CD4-positive, alpha-beta T cell treated with Interleukin-2 at 100 ng/mL for 4 hours (primary cell): ENCODE measurements at places on chromosomes 11 and 22.

DNA sequence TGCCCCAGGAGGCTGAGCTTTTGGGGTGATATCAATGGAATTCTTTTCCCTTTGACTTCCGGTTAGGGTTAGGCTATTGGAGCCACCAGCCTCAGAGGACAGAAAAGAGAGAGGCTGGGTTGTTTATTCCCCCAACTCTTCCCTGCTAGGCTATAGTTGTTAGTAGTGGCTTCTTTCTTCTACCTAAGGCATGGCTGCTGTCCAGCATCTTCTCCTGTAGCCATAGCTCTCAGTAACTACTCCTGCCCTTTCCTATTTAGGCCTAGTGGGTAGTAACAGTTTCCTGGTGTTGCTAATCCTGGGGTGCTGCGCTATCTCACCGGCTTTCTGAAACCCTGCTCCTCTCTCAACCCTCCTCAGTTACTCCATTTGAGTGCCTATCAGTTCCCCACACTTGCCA lies 184.9 kb downstream of the TENM4 start:
- DNase-seq = no peak

GRCh38 chr11:33366918-33367317 lies 109.7 kb downstream of the HIPK3 start:
- no peak for DNase-seq

GRCh38 chr11:116285026-116285425 lies 487.8 kb downstream of the BUD13 start:
- no peak for DNase-seq

DNA sequence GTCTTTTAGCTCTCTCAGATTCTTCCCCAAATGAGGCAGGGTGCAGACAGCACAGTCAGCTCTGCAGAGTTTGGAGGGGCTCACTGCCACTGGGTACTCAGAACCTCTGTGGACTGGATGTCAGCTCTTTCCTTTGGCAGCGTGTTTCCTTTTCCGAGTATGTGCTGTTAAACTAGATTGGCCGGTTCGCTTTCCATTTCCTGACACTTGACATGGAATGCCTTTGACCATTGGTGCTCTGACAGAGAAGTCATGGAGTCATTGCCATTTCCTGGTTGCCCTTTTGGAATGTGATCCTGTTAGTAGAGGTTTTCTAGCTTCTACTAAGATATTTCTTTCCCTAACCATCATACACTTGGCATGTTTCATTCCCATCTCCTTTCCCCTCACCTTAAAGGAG lies 86.7 kb downstream of the SWAP70 start:
- no peak for DNase-seq

DNA sequence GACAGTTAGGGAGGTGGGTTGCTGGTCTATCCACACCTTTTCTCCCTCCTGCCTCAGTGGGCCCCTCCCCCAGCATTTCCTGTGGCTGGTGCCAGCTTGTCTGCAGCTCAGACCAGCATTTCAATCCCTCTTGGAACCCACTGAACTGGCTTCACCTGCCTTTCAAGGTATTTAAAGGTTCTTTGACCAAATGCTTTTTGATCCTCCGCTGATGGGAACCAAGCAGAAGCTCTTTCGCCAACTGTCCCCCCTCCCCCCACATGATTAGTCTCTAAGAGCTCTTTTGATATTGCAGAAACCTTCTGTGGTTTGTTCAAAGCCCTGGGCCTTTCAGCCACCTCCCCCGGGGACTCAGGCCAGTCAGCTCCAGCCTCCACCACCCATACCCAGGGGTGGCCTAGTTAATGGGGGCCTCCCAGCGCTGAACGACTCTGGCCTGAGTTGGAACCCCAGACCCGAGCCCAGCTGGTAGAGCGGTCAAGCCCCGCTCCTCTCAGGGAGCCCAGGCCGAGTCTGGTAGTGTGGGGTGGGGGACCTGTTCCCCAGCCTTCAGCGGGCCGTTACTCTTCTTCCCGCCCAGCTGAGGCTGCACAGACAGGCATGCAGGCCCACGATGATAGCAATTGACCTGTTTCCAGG lies 6.0 kb upstream of the SYT7 start:
- no peak for DNase-seq

DNA sequence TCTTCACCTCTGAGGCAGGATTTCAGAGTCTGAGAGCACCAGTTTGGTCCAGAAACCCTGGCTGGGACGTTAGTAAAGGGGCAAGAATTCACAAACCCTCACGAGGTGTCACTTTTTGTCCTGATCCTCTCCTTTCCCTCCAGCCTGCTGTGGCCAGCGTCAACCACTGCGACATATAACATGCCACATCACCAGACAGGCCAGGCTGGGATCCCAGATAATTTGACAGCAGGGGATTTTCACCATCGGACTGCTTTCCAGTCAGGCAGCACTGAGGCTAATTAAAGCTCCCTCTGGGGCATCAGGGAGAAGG lies 36.8 kb upstream of the RBFOX2 start:
- DNase-seq = no peak

DNA sequence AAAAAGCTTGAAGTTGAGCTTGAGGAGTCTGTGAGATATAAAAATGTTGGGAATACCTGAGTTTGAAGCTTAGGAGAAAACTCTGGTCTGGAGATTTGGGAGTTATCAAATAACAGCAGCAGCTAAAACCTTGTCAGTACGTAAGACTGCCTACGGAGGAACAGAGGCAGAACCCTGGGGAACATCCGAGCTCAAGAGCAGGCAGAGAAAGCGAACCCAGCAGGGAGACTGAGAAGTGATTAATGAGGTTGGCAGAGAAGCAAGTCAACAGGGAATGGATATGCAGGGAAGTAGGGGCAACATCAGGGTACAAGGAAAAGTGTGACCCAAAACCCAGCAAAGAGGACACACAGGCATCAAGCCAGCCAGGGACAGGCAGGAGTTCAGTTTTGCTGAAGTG lies 12.6 kb upstream of the MTFP1 start:
- no peak for DNase-seq

DNA sequence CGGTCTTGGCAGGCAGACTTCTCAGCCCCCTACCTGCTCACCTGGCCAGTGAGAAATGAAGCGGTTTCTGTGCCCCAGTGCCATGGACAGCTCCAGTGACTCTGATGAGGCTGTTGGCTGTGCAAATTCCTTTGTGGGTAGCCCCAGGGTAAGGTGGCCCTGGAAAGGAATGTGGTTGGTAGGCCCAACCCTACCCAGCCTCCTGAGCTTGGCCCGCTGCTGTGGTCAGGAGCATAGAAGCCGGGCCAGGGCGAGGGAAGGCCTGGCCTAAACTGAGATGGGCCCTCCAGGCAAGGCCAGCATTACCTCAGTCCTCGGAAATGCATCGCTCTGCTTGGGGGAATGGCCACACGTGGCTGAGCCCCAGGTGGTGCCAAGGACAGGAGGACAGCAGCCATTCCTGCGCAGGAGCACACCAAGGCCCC lies 16.9 kb downstream of the DAGLA start:
- DNase-seq = no peak

GRCh38 chr22:28594797-28595462 lies 84.7 kb downstream of the TTC28 start:
- DNase-seq = peak; percentile 35

DNA sequence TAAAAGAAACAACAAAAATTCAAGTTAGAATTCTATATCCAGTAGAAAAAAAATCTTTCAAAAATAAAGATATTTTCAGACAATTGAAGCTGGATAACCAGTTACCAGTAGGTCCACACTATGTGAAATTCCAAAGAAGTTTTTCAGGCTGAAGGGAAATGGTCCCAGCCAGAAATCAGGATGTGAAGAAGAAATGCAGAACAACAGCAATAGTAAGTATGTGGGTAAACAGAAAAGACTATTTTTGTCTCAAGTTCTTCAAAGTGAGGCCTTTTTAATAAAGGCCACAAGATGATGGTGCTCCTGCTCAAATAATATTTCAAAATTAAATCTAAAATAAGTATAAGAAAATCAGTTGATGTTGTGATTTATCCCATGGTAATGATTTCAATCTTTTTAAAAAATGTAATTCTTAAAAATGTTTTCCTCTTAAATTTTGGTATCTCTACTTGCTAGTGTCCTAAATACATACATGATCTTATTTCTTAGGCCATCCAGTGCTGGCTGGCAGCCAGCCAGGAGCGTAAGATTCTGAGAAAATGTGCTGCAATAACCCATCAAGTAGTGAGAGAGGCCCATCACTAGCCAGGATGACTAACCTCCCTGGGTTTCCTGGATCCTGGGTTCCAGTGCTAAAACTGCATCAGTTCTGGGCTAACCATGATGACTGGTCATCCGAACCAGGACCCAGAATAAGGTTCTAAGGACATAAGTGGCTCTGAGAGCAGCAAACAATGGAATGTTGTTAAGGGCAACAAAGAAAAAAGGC lies 15.6 kb upstream of the UCP3 start:
- DNase-seq = peak; percentile 62

- DNase-seq = no peak
Measured at GRCh38 chr22:33807470-33807869, 112.8 kb downstream of the LARGE1 start.

DNA sequence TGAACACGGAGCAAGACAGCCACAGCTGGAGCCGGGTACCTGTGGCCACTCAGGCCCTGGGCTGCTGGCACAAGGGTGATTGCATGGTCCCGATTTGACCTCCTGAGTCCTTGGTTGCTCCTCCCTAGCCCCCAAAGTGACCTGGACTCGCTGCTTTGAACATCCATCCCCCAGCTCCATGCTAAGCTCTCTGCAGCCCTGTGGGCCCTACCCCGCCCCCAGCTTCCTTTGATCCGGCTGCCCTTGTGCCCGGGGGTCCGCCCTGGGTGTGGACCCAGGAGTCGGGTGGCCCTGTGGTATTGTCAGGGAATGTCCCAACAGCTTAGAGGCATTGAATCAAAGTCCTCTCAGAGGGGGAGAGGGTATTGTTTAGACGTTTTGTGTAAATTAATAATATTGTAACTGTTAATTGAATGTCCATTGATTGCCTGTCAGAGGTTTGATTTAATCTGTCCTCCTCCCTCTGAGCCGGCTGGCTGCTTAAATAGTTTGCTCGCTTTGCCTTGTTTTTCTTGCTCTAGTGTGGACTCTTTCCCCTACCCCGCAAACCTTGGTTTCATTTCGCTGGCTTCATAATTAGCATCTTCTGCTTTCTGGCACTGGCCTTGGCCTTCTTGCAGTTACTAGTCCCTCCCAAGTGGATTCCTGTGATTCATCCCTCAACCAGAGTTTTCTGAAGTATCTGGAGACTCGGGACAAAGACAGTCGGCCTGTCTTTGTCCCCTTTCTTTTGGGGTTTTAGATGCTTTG lies 20.7 kb downstream of the GRIK4 start:
- DNase-seq = no peak

GRCh38 chr22:30979932-30980331 lies 10.9 kb downstream of the TUG1 start:
- DNase-seq = no peak
